ENCODE measurements at places on chromosomes 5 and 9.

DNA sequence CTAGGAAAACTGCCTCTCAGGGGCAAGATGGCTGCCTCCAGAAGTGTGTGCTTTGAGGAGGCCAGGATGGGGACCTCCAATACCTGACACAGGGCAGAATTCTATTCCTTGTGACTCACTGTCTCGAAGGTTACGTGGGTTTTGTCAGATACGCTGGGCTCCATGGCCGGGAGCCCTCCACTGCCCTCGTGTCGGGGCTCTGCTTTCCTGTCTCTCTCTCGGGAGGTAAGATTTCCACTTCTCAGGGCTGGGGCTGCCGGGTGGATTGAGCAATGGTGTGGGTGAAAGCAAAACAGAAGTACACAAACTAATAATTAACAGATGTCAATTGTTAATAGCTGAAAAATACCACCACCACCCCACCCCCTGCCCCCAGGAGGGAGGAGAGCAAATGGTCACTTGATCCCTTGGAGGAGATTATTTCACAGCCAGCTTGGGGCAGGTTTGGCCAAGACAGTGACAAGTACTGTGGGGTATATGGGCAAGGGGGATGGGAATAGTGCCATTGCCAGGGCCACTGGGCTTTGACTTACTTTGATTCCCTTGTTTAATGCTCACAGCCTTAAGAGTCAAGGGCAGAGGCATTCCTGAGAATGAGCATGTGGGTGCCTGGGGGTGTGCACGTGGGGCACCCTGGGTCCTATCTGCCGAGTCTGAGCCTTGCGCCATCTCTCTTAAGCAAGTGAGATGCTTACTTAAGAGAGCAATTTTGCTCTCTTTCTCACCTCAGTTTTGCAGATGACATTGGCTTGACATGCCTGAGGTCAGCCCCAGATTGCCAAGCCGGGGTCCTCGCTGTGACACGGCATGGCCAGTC lies 28.8 kb upstream of the DAB2IP start:
- no peak for DNase-seq

DNA sequence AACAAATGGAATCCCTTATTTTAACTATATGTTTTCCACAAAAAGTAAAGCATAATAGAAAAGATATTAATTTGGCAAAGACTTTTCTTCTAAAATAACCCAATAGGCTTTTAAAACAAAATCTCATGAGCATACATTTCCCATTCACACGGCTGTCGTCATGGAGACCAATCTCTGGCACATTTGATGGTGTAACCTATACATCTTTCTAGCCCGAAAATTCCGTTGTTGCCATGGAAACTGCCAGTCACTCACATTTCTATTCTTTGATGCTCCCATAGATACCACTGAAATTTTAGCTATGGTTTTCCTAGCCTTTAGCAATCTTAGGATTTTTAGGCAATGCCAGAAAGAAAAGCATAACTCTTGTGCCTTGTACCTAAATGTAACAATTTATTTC lies 262.9 kb upstream of the TRPM3 start:
- DNase-seq: peak; percentile 37

DNA sequence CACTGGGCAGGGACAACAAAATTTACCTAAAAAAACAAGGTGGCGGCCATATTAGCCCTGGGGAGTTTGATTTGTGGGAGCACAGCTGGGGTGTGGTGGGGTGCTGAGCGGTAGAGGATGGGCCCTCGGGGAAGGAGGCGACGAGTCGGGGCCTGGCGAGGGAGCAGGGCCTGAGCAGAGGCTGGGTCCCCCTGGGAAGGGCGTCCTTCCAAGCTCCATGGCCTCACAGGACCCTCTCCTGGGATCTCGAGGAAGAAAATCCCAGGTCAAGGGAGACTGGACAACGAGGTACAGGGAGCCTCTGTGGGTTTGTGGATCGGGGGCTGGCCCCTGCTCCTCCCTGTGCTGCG lies 165.5 kb downstream of the CACNA1B start:
- DNase-seq: no peak

GRCh38 chr5:136020383-136021015 lies 8.3 kb upstream of the TGFBI start:
- DNase-seq: no peak

DNA sequence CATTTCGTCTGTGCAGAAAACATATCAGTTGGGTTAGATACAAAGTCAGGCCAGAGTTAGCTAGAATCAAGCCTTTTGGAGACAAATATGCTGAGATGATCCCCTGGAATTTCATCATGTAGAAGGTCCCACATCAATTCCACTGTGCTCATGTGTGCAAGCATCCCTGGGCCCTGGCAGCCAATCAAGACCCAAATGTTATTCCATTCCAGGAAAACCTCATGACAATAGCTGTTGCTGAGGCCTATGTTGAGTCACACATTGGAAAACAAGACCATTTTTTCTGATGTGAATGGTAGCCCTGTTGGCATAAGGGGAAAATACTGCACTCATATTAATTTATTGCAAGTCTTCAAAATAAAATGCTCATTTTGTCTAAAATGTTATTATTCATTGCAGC lies 11.5 kb downstream of the SPOCK1 start:
- DNase-seq: no peak

DNA sequence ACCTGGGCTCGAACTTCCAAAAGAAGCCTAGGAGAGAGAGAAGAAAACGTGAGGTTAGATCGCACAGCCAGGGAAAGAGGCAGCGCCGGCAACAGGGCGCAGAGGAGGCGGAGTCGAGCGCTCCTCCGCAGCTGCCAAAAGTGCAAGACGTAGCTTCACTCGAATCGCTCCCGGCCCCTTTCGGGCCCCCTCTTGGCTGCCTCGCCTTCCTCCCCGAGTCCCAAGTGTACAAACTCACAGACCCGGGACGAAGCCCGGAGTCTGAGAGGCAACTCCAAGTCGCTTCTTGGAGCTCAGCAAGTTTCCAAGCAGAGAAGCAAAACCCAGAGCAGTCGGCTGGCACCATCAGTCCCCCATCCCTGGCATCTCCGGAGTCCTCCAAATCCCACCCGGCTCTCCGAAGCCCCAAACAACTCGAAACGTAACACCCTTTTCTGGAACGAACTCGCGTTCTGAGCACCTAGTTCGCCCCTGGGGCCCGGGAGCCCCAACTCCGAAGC lies 1.2 kb downstream of the MIER3 start:
- peak; percentile 66 for DNase-seq

DNA sequence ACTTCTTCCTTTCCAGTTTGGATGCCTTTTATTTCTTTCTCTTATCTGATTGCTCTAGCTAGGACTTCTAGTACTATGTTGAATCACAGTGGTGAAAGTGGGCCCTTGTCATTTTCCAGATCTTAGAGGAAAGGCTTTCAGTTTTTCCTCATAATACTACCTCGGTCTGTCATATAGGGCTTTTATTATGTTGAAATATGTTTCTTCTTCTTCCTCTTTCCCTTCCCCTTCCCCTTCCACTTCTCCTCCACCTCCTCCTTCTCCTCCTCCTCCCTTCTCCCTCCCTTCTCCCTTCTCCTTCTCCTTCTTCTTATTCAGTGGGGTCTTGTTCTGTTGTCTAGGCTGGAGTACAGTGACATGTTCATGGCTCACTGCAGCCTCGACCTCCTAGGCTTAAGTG lies 9.2 kb upstream of the TERT start:
- DNase-seq: no peak

- DNase-seq: no peak
Observed at GRCh38 chr5:138177941-138178515, 402 bp downstream of the BRD8 start.

DNA sequence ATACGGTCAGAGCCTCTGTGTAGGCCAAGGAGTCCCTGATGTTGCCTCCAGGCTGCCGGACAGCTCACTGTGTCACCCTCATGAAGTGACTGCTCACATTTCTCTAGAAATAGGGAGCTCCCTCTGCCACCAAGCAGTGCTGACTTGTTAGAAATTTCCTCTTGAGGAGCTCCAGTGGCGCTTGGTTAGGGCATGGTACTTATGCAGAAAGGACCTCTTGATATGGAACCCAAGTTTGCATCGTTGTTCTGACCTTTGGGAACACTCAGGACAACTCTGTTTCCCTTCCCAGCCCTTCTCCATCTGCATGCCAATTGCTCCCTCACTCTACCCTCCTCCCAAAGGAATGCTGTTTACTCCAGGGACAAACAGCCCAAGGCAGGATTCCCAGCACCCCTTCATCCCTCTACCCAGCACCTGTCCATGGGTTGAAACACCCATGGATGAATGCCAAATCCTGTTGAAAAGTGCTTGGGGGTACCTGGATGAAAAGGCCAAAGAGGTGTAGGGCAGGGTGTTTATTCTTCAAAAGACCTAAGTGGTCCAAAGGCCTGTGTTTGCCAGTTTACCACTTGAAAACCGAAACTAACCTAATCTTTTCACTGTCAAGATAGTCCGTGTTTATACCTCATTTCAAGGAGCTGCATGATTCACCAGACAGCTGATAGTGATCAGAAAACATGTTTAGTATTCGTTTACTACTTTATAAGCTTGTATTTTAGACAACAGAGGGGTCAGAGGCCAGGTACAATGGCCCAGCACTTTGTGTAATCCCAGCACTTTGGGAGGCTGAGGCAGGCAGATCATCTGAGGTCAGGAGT lies 51.1 kb downstream of the KLF4 start:
- DNase-seq: no peak

DNA sequence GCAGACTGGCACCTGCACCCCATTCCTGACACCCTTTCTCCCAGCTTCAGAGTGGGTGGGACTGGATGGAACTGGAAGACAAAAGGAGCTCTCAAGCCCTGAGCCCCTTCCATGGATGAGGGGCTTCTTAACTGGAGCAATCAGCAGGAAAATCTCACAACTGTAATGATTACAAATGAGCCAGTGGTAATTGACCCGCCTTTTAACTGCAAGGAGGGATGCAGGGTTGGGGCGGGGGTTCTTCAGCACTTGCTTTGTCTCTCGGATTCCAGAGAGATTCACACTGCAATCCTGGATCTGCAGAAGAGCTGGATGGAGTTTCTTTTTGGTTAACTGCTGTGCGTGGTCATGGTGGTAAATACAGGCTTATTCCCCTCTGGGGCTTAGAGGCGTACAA lies 160.1 kb upstream of the SHB start:
- no peak for DNase-seq

GRCh38 chr5:124317451-124317850 lies 429.0 kb downstream of the ZNF608 start:
- no peak for DNase-seq

DNA sequence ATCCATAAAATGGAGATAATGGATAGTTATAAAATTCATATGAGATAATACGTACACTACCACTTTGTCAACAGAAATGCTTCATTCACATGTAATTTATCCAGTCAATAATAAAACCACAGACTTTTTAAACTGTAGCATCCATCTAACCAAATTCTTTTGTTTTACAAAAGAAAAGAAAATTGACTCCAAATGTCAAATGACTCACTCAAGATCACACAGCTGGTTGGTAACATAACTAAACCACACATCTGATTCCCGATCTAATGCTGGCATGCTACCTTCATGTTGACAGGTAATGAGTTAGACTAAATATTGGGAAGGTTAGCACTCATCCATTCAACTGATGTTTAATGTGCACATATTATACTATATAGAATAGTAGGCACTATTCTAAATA lies 4.9 kb downstream of the FRMD3 start:
- no peak for DNase-seq

DNA sequence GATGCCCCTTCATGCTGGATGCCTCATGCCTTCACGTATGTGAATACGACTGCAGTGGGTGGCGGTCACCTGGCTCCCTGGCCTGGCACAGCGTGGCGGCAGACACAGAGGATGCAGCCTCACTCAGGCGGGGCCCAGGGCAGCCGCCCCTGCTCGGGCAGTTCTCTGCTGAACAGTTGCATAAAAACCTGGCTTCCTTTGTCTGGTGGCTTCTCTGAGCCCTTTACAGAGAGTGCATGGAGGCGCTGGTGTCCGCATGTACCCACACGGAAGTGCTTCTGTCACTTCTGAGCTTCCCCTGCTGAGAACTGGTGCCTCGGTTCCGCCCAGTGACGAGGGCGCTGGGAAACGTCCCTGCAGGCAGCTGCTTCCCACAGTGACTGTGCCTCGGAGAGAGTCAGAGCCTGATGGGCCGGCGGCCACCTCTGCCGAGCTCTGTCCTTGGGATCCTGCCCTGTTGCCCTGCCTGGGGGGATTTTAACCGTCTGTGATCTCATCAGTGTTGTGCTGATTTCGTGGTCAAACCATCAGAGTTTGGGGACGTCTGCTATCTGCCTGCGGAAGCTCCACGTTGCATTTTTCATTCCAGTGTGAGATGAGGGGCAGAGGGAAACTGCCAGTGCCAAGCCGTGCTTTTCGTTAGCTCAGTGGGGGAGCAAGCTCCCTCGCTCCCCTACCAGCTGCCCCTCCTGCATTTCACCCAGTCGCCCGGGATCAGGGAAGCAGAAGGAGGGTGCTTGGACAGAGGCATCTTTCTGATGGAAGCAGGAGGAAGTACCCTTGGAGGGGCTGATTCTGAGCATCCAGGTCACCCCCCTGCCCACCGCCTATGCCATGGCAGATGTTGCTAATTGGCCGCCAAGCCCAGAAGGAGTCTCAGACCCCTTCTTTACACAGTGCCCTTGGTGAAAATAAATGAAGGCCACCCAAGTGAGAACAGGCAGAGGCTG lies 153.0 kb upstream of the COL5A1 start:
- no peak for DNase-seq

DNA sequence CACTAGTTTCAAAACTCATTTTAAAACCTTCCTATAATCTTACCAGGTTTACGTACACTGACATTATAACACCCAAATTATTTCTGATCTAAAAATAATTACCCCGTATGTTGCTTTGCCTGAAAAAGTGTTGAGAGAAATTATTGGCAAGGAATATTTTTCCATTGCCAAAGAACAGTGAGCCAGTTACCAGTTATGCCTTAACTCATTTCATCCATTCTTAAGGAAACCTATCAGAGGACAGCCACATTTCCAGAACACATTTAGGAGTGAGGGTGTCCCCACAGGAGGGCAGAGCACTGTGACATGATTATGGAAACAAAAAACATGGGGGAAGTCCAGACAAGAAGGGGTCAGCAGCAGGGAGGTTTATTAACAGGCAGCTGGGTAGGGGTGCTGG lies 52.2 kb downstream of the GABBR2 start:
- no peak for DNase-seq

DNA sequence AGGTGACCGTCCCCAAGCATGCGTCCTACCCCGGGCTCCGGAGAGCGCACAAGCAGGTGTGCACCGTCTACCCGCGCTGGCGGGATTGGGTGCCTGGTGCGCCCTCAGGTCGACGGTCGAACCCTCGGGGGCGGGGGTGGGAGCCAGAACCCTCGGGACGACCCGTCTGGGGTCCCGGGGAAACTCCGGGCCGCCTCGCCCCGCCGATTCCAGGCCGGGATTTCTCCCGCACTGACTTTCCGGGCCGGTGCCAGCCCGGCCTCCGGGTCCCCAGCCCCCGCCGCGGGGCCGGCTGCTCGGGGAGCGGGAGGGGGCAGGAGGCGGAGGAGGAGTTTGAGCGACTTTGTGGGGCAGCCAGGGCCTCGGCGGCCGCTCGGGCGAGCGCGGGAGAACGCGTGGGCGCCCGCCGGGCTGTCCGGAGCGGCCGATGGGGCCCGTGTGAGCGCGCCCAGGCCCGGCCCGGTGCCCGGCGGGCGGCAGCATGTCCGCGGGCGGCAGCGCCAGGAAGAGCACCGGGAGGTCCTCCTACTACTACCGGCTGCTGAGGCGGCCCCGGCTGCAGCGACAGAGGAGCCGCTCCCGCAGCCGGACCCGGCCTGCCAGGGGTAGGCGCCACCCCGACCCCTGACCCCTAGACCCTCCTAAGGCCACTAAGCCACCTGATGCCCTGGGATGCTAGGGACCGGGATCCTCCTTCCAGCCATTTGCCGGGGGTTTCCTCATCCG lies at the start of gene DAB2IP:
TSS of gene DAB2IP (plus strand) at position 340 of the 726 bp plus-strand sequence. CDS start at position 482, 142 bp downstream.
- DNase-seq: peak; percentile 48

GRCh38 chr9:125985998-125986655 lies 239.0 kb downstream of the PBX3 start:
- no peak for DNase-seq

GRCh38 chr9:14321517-14322130 lies 7.7 kb upstream of the NFIB start:
- DNase-seq: no peak
